D721Med (cell line): ENCODE measurements at places on chromosomes 2 and 18.

GRCh38 chr2:207766041-207766551 is 3.6 kb downstream of the FZD5 start:
- DNase-seq: no peak

DNA sequence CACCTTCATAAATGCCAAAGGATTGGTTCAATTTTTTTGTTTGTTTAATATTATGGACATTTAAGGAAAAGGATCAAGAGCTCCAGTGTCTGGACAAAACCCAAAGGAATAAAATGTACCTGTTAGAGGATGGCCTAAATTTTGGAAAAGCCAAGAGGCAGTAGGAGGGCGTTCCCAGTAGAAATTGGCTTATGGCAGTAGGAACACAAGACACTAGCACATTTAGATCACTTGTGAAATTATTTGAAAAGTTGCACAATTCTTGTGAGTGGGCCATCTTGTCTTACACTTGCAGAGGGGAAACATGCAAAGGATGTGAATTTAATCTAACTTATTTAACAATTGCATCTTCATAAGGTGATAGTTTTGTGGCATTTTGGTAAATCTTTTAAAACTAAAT is 3.2 kb downstream of the BZW1 start:
- no peak for DNase-seq

- DNase-seq: no peak
These were observed 63.7 kb upstream of the ITGA4 start for GRCh38 chr2:181393472-181393871.

GRCh38 chr18:74652392-74652988 is 54.8 kb downstream of the ZNF407 start:
- no peak for DNase-seq

- no peak for DNase-seq
These were observed 195.7 kb upstream of the SESTD1 start for GRCh38 chr2:179460181-179460929.

DNA sequence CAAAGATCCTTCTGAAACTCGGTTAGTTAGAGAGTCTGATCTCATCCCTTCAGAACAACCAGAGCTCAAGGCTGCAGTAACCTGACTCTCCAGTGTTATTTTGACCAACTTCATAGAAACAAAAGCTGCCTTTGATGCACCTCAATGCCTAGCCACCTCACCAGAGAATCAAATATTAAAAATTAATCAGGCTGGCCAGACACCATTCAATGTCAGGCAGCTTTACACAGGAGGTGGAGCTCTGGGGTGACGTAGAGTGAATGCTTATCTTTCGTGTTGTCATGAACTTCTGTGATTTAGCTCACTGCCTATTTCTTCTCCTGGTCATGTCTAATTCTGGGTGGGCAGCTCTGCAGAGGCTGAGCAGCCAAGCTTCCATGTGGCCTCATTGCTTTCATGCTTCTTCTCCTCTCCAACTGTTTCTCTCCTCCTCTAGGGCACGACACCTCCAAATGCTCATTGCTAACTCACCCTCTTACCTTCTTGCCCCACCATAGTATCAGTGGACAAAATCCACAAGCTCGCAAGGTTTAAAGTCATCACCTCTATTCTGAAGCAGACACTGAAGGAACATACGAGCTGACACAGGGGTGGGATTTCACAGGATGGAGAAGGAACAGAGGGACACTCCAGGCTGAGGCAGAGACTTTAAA is 39.4 kb downstream of the AAK1 start:
- DNase-seq: no peak

DNA sequence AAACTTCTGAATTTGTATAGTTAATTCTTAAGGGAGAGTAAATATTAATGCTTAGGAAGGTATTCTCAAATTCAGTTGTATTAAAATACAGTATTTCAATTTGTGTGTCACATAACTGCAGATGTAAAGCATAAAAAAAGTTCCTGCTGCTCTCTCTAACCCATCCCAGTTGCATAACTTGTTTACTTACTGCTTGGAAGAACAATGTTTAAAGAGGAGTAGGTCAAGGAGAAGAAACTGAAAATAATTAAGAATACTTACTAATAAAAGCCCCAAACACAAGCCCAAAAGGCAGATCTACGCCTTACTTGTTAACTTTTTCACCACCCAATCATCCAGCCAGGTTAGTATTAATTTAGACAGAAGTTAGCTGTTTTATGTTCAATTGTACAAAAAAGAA is 81.2 kb downstream of the ORC4 start:
- DNase-seq: no peak

- DNase-seq: no peak
These were observed 710 bp upstream of the TMSB10 start for GRCh38 chr2:84904717-84905174.

- no peak for DNase-seq
These were observed 860.0 kb downstream of the CPS1 start for GRCh38 chr2:211416373-211416772.

GRCh38 chr2:202375033-202375608 is 1.0 kb upstream of the BMPR2 start:
- no peak for DNase-seq

GRCh38 chr18:21703241-21703820 is 1.2 kb downstream of the ABHD3 start:
- no peak for DNase-seq

DNA sequence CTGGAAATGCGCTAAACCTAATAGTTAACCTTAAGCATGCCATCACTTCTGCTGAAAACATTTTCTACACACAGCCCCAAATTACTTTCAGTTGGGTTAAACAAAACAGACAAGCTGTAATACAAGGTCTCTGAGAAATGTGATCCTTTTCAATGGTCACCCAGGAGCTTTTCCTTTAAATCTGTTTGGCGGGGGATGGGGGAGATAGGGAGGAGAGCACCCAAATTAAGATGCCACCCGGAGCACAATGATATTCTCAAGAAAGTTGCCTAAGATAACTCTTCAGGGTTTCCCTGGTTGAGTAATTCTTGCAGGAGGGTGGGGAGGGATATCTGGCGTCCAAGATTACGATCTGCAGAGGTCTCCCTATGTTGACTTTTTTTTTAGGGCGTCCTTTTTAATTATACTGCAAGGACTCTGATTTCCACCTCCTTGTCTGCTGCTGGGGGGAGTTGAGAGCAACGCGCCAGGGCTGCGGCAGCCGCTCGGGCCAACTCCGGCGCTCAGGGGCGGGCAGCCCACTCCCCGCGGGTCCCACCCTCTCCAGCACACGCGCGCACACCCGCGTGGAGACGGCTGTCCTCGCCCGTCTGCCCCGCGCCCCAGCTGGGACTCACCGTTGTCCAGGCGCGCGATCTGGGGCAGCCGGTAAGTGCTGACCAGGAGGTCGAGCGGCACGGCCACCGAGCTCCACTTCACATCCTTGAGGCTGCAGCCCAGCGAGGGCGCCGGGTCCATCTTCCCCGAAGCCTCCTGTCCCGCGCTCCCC is 807 bp downstream of the GAREM1 start:
- no peak for DNase-seq

DNA sequence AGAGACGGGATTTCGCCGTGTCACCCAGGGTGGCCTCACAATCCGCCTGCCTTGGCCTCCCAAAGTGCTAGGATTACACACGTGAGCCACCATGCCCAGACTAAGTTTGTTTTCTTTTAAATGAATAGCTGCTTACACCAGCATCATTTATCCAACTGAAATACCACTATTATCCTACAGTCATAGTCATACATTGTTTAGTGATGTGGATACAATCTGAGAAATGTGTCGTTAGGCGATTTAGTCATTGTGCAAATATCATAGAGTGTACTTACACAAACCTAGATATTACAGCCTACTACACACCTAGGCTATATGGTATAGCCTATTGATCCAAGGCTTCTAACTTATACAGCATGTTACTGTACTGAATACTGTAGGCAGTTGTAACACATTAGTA is 10.3 kb downstream of the ZC3H15 start:
- no peak for DNase-seq

GRCh38 chr2:86031151-86031550 is 74.5 kb downstream of the POLR1A start:
- no peak for DNase-seq

- no peak for DNase-seq
These were observed 87.9 kb downstream of the WDPCP start for GRCh38 chr2:63500398-63500797.

DNA sequence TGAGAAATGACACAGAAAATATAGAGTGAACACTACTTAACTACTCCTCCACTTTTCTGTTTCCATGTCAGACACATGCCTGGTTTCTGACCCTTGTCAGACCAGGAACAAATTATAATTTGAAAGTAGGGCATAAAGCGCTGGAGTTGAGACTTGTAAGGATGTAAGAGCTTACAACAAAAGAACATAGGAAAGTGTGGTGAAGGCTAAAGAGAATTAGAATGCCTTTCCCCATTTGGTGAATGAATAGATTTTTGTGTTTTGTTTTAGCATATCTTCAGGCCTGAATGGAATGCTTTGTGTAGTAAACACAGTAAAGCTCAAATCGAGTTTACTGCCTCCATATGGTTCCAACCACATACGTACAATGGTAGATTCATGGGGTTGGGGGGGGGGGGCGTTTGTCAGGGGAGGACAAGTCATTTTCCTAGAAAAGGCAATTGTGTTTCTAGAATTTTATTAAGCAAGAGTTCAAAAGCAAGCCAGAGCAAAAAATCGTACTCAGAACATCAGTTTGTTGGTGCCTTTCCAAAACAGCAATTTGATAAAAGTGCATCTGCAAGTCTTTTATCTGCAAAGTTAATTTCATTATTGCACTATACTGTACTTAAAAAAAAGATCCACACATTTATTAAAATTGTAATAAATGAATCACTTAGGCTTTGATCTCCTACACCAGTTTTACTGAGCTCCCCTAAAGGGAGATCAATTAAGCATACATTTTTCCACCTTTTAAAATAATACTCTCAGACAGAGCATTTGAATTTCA is 30.9 kb downstream of the NRXN1 start:
- no peak for DNase-seq

GRCh38 chr2:208511016-208511415 is 104.4 kb downstream of the PTH2R start:
- peak; percentile 10 for DNase-seq

DNA sequence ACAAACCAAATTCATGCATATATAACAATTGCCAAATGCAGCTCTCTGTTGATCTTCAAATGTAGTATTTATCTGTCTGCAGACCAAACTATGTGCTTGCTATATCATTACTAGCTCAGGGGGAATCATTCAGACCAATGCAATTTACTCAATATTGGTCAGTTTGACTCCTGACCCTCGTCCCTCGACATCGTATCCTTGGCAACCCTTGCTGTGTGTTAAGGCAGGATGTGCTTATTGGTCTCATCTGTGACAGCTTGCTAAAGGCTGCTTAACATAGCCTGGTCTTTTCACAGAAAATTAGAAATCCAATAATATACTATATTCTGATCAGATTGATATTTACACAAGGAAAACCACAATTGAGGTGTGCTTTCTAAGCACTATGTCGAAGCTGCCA is 747.1 kb downstream of the GALR1 start:
- DNase-seq: no peak

- DNase-seq: no peak
These were observed 168.8 kb downstream of the CDCA7 start for GRCh38 chr2:173523497-173523896.

- DNase-seq: no peak
These were observed 153.5 kb downstream of the AGPS start for GRCh38 chr2:177545981-177546585.

DNA sequence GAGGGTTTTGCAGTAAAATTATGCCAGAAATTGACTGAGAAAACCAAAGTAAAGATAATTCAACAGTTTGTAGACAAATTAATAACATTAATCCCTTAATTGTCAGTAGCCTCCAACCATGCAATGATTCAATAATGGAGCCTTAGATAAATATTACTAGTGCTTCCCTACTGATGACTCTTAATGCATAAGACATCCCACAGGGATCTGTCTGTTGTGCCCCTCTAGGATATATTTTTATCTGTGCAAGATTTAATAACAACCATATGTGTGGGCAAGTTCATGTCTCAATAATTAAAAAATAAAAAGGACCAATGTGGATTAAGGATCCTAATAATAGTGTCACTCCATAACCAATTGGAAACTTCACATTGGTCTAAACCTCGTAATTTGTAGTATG is 230.3 kb upstream of the TCF4 start:
- no peak for DNase-seq

GRCh38 chr18:39788383-39788782 is 2166.7 kb upstream of the PIK3C3 start:
- no peak for DNase-seq

DNA sequence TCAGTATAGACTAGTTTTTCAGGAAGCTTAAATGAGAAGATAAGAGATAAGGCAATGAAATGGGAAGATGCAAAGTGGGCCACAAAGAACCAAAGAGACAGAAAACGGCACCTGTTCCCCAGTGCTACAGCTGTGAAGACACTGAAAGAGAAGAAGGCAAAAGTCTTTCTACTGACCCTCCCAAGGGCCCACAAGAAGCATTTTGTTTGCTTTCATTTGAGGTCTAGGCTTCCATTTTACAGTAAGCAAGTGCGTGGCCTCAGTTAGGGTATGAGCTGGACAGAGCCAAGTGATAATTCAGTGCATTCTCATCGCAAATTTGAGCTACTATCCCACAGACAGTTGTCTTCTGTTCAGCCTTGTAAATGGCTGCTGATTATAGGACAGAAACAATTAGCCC is 53.4 kb upstream of the STK17B start:
- DNase-seq: no peak

GRCh38 chr2:100286318-100286717 is 36.0 kb downstream of the LONRF2 start:
- no peak for DNase-seq

DNA sequence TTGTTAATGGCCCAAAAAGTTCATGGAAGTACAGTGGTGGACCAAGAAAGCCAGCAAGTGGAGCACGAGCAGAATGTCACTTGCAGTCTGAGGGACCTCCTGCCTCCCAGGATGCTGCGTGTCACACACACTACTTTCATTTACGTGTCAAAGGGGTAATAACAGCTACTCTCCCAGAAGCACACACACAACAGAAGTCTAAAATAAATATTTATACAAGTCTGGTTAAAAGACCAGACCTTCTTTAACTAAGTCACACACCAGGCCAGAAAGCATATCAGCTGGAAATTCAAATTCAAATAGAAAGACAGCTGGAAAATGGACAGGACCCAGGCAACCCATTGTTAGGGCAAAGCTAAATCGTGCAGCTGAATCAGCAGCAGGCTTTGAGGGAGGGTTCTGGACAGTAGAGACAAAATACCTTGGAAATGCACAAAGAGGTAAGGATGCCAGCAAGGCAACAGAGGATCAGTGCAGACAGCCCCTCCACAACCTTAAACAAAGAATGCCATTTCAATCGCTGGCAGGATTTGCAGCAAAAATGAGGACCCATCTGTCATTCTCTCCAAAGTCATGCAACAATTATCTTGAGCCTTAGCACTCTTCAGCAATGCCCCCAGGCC is 160.5 kb downstream of the TMEM163 start:
- no peak for DNase-seq

GRCh38 chr2:46486436-46486835 is 7.1 kb downstream of the TMEM247 start:
- DNase-seq: no peak

DNA sequence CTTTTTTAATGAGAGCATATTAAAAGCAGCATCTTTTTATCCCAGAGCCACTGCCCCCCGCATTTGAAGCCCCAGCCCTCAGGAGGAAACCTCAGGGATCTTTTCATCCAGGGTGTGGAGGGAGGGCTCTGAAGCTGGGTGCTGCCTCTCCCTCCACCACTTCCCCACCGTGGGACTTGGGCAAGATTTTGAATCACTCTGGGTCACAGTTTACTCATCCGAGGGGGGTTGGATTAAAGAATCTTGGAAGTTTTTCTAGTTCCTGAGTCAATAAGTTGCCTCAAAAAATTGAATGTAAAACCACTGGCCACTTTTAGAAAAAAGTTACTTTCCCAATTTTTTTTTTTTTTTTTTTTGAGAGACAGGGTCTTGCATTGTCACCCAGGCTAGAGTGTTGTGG is 62.0 kb upstream of the ANKRD44 start:
- no peak for DNase-seq

GRCh38 chr2:215791481-215791937 is 221.8 kb downstream of the MREG start:
- no peak for DNase-seq
